ENCODE measurements at places on chromosomes 6 and 20. TPM values are rescaled to one million over a fixed set of nuclear protein-coding genes. Genes with fewer than 3 reads are reported as not detected.

GRCh38 chr6:132259070-132259469 is 142.2 kb downstream of the MOXD1 start:
- H3K36me3 ChIP-seq = no peaks in the 10 kb centered on the region
- no peaks in the 10 kb centered on the region for H3K27me3 ChIP-seq
- no peaks in the 10 kb centered on the region for H3K4me1 ChIP-seq
- H3K4me3 ChIP-seq = no peak overlapping the region

GRCh38 chr6:32151863-32152768 is at the start of gene PRRT1:
PRRT1 (minus strand) TSS chr6:32151939; CDS start chr6:32151827, 112 bp downstream.
- no peaks in the 10 kb centered on the region for H3K27me3 ChIP-seq
- H3K4me1 ChIP-seq = peaks cover 5% of the 10 kb centered on the region
- H3K36me3 ChIP-seq = no peaks in the 10 kb centered on the region
- DNase-seq = no peak
- H3K4me3 ChIP-seq = peak within 1 kb of the TSS; percentile 24

- no peaks in the 10 kb centered on the region for H3K27me3 ChIP-seq
- H3K4me1 ChIP-seq = no peaks in the 10 kb centered on the region
- H3K27ac ChIP-seq = no peak overlapping the region
- DNase-seq = no peak
- no peaks in the 10 kb centered on the region for H3K36me3 ChIP-seq
Measured at GRCh38 chr20:64219202-64219601, 36.3 kb upstream of the PCMTD2 start.

GRCh38 chr6:165184192-165184979 is 125.0 kb downstream of the C6orf118 start:
- no peak overlapping the region for H3K27ac ChIP-seq
- no peaks in the 10 kb centered on the region for H3K27me3 ChIP-seq
- DNase-seq = no peak
- no peak overlapping the region for H3K4me3 ChIP-seq
- no peaks in the 10 kb centered on the region for H3K36me3 ChIP-seq

DNA sequence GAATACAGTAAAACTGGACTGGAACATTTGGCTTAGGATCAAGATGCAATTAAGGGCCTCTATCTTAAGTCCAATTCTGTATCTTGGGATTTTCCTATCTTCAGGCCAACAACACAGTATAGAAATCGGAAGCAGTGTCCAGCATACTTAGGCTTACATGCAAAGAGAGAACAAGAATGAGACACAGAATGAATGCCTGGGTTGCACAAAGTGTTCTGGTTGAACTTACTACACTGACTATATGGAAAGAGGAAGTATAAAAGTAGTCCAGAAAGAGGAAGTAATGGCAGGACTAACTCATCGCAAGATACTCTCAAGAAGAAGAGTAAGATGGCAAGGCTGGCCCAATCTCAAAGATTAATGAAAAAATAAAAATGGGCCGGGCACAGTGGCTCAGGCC is 87.6 kb downstream of the BTBD9 start:
- H3K27me3 ChIP-seq = no peaks in the 10 kb centered on the region
- no peaks in the 10 kb centered on the region for H3K4me1 ChIP-seq
- no peak overlapping the region for H3K4me3 ChIP-seq

DNA sequence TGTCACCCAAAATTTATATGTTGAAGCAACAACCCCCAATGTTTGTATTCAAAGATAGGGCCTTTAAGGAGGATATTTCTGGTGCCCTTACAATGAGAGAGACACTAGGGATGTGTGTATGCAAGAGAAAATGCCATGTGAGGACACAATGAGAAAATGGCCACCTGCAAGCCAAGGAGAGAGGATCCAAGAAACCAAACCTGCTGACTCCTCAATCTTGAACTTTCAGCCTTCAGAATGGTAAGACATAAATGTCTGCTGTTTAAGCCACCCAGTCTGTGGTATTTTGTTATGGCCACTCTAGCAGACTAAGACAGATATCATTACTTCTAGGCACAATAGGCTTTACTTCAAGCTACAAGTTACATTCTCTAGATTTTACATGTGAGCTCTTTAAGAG is 1145.1 kb upstream of the MAP3K7 start:
- no peaks in the 10 kb centered on the region for H3K27me3 ChIP-seq
- no peaks in the 10 kb centered on the region for H3K36me3 ChIP-seq
- no peak for DNase-seq
- H3K4me3 ChIP-seq = no peak overlapping the region

DNA sequence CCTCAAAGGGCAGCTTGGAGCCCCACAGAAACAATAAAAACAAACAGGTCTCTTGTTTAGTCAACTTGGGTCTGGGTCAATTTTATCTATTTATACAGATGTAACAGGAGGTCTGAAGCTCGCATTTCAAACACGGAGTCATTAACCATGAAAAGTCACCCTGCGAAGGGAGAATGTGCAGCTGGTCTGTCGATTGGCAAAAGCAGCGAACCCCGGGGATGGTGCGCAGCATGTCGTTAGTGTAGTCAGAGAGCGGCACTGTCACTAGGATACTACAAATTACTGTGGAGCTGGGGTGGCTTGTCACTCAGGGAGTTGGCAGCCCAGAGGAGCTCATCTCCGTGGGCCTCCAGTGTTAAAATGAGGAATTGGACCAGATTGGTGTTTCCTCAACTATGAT is 190.4 kb upstream of the ARG1 start:
- no peaks in the 10 kb centered on the region for H3K4me1 ChIP-seq
- no peaks in the 10 kb centered on the region for H3K27me3 ChIP-seq
- no peak for DNase-seq
- no peak overlapping the region for H3K4me3 ChIP-seq

- no peak for DNase-seq
- H3K27ac ChIP-seq = no peak overlapping the region
Measured at GRCh38 chr6:149871182-149871581, 7.0 kb upstream of the LRP11 start.

GRCh38 chr6:129242546-129242945 is 359.6 kb downstream of the LAMA2 start:
- H3K4me3 ChIP-seq = no peak overlapping the region
- no peaks in the 10 kb centered on the region for H3K4me1 ChIP-seq
- no peak overlapping the region for H3K27ac ChIP-seq
- no peaks in the 10 kb centered on the region for H3K36me3 ChIP-seq
- no peaks in the 10 kb centered on the region for H3K27me3 ChIP-seq
- DNase-seq = no peak

DNA sequence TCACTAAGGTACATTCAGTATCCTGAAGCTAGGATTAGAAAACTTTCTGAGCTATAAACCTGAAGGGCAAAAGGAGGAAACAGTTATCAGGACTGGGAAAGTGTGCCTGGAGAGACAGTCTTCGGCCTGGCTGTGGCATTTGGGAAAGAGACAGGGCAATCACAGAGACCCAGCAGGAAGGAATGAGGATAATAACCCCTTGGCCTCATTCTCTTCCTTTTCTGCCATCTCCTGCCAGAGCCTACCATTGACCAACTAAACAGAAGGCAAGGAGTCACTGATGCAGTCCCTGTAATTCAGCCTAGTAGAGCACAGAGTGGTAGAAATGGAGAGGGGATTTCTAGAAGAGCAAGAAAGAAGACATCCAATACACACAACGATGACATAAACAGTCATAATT is 359.4 kb downstream of the HDGFL1 start:
- H3K36me3 ChIP-seq = no peaks in the 10 kb centered on the region
- no peaks in the 10 kb centered on the region for H3K27me3 ChIP-seq
- H3K27ac ChIP-seq = no peak overlapping the region
- no peaks in the 10 kb centered on the region for H3K4me1 ChIP-seq
- H3K4me3 ChIP-seq = no peak overlapping the region

GLP1R gene
- total RNA-seq = 0.38 TPM

OR2H1 gene
- total RNA-seq = not detected

TRDN gene
- total RNA-seq = not detected

HLA-G gene
- 0.67 TPM for total RNA-seq

RBPJL gene
- total RNA-seq = not detected

RIMS4 gene
- total RNA-seq = not detected

TNF gene
- total RNA-seq = not detected

THBD gene
- 7.9 TPM for total RNA-seq

TCP11 gene
- total RNA-seq = not detected

LMBRD1 gene
- 59.3 TPM for total RNA-seq

SAPCD1 gene
- 10.3 TPM for total RNA-seq

SYNDIG1 gene
- not detected for total RNA-seq
